Stimulated activated CD8-positive, alpha-beta memory T cell treated with anti-CD3 and anti-CD28 coated beads, Interleukin-7, amount 100 ng/mL, for 1 hour (primary cell): ENCODE measurements at places on chromosomes 1 and 21.

- DNase-seq = no peak
Observed at GRCh38 chr1:117660271-117660965, 54.6 kb downstream of the TENT5C start.

DNA sequence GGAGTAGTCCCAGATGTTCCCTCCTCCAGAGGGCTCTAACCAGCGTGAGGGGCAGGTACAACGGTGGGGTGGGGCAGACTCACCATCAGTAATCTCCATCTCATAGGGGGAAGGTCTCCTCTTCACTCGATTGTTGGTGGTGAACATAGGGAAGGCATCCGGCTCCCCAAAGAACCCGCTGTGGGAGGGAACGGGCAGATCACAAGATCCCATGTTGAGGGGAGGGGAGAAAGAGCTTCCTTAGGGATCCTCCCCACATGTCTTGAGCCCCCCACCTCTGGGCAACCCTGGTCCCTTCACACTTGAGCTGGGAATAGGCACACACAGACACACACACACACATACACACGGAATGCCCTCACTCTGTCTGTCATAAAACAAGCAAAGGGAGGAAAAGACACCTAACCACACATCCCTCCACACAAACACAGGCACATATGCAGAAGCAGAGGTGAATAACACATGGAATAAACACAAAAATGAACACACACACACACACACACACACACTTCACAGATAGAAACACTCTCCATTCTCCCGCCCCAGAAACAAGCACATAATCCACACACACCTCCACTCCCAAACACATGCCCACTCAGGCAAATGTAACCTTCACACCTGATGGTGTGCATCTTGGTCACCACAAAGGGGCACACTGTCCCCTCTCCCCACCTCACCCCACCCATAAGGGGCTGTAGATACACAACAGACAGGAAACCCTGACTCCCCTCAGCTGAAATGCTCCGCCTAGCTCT lies 7.9 kb downstream of the TAL1 start:
- no peak for DNase-seq

GRCh38 chr1:77680173-77680572 lies 2.3 kb downstream of the ZZZ3 start:
- DNase-seq = no peak

DNA sequence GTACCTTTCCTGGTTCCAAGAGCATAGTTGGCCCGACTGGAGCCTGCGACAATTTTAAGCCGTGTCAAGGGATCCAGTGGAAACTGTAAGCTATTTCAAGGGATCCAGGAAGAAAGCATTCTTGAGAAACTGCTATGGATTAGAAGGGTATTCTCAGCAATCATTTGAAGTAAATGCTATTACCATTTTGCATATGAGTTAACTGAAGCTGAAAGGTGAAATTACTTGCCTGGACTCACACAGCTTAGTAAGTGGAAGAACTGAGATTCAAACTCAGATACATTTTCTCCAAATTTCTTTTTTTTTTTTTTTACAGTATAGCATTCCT lies 589 bp downstream of the ZNF684 start:
- no peak for DNase-seq

DNA sequence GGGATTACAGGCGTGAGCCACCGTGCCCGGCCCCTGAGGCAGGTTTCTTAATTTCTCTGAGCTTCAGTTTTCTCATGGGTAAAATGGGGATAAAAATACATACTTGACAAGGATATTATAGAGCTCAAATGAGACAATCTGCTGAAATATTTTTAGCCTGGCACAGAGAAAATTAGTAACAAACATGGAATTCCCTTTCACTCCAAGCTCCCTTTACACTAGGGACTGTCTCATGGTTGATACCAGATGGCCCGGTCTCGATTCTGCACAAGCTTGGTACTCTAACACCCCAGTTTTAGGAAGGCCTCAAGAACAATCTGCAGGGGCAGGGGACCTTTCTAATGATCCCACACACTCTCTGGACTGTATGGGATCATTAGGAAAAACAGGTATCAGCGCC lies 671.7 kb downstream of the SMYD3 start:
- no peak for DNase-seq

DNA sequence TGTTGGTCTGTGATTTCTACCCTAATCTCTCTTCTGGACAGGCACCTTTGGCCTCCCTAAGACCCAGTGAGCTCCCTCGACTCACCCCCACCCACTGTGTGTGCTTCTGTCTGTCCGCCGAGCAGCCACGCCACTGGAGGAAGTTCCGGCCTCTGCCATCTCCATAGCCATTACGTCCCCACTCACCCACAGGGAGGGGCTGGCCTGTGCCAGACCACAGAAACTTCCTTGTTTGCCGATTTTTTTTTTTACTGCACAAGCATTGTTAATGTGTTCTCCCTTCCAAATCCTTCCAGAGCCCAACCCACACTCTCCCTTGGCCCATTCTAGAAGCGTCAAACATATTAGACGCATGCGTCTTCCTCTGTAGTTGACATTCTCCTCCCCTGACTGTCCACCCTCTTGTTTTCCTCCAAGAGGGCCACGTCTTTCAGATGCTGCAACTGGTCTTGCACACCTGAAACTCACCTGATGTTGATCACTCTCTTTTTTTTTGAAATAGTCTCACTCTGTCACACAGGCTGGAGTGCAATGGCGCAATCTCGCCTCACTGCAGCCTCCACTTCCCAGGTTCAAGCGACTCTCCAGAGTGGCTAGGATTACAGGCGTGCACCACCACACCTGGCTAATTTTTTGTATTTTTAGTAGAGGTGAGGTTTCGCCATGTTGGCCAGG lies 72.3 kb downstream of the EVA1C start:
- no peak for DNase-seq

DNA sequence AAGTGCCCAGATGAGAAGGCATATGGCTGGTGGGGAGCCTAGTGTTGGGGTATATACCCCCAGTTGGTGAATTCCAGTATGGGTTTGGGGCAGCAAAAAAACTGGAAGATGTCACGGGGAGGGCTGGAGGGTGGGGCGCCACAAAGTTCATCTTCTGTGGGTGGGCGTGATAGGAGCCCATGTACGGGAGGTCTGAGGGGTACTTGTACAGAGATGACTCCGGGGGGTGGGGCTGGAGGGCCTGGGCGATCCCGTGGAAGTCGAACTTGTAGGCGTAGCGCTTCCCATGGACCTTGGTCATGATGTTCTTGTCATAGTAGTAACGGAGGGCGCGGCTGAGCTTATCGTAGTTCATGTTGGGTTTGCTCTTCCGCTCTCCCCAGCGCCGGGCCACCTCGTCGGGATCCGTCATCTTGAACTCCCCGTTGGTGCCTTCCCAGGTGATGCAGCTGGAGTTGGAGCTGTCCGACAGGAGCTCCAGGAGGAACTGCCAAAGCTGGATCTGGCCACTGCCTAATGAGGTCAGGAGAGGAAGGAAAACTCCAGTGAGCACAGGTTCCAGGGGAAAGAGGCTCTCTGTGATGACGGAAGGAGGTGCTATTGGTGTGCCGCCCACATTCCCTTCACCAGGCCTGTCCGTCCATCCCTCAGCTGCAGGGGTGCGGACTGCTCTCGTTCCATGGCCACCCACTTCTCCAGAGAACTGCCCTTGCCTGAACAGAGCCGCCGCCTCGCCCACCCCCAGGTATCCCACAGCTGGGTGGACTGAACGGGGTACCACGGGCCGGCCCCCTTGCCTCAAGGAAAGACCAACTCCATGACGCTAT lies 114.7 kb downstream of the ERG start:
- no peak for DNase-seq

GRCh38 chr1:162700131-162700530 lies 67.9 kb downstream of the DDR2 start:
- no peak for DNase-seq

- DNase-seq = no peak
Observed at GRCh38 chr1:203764105-203765028, 616 bp upstream of the LAX1 start.

DNA sequence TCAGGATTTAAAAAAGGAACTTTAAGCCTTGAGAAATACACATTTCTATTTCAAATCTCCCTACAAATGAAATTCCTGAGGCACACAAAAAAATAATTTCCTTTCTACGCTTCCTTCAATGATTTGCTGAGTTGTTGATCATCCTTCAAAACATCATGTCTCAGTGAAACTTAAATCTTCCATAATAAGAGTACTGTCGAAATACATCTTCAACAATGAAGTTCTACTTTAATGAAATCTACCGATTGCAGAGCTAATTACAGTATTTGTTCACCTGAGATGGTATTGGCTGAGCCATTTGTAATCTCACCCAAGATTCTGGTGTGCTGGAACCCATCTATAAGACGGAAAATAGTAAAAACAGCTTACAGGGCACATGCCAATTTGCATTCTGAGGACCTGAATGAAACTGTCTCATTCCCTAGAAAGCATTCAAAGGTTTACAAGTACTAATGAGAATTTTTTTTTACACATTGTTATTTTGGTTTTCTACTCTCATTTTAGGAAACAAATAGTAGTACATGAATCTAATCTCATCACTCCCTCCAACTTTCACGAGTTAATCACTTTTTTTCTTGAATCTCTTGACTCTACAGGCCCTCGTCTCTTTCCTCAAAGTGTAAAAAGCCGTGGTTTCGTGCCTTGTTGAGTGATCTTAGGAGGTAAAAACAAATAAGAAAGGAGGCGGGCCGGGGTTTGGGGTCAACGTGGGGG lies 1.1 kb downstream of the CHML start:
- no peak for DNase-seq

DNA sequence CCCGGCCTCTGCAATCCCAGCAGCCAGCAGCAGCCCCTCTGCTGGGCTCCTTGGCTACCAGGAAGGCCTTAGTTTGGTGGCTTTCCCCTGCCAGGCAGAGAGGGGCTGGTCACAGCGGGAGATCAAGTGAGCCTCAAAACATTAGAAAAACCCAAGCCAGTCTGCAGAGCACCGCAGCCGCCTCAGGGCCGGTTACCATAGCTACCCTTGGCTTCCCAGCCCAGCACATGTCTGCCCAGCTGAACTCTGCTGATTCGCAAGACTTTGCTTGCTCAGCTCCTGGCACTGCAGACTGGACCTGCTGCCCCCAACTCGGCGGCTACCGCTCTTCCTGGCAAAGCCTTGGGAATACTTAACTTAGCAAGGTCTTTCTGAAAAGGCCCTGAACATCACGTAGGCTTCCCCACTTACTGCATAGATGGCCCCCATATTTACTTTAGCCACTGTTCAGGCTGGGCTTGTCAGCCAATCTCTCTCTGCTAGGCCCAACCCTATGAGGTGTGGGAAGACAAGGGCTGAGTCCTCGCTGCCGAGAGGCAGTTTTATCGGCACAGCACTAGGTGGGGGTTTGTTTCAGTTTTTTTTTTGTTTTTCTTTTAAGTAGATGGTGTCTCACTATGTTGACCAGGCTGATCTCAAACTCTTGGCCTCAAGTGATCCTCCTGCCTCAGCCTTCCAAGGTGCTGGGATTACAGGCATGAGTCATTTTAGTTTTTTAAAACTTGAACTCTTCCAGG lies 28.6 kb upstream of the PLEKHG5 start:
- DNase-seq = no peak

DNA sequence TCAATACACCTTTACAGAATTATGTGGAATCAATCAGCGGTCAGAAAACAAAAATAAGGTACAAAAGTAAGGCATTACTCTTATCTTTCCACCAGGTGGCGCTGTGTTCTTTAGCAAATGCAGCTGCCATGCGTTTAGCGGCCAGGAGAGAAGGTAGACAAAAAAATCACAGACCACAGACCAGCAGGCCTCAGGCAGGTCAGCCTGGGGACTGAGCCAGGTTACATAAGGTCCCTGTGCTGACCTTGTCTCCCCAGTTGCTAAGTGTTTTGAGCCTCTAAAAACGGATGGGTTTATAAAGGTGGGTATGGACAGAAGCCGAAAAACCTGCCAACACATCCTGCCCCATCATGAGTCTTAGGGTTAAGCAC lies 2.8 kb downstream of the RGS16 start:
- DNase-seq = peak; percentile 21
